ENCODE measurements at places on chromosomes 11 and 22. TPM values are rescaled to one million over a fixed set of nuclear protein-coding genes. Genes with fewer than 3 reads are reported as not detected.

The KCNJ5 gene
- not detected for total RNA-seq

The ELP4 gene
- total RNA-seq, result 14.3 TPM

The MRGPRD gene
- not detected for total RNA-seq

The GRM5 gene
- total RNA-seq, result 0.05 TPM

The TMEM132A gene
- total RNA-seq, result 163 TPM

The MS4A4E gene
- not detected for total RNA-seq

The GP1BB gene
- total RNA-seq, result 1.8 TPM

The OR6M1 gene
- total RNA-seq, result not detected

The CRY2 gene
- 15.6 TPM for total RNA-seq

The PRR5L gene
- 23.2 TPM for total RNA-seq

The CAPN1 gene
- total RNA-seq, result 180 TPM

The SLC5A4 gene
- total RNA-seq, result not detected

The OR51E2 gene
- 0.59 TPM for total RNA-seq

The IGSF9B gene
- under 0.01 TPM for total RNA-seq

The C11orf91 gene
- total RNA-seq, result not detected

The C11orf97 gene
- not detected for total RNA-seq

The KRTAP5-1 gene
- total RNA-seq, result not detected

The ARHGAP20 gene
- 4.5 TPM for total RNA-seq

The ZNF280B gene
- total RNA-seq, result 2.2 TPM

The TECTA gene
- under 0.01 TPM for total RNA-seq

The HOATZ gene
- total RNA-seq, result not detected

The KBTBD4 gene
- 17.6 TPM for total RNA-seq

The ANO5 gene
- total RNA-seq, result not detected

The SHISA8 gene
- total RNA-seq, result not detected

The LGALS12 gene
- not detected for total RNA-seq

The OR52E6 gene
- total RNA-seq, result not detected

The KRTAP5-7 gene
- total RNA-seq, result not detected

The ADAMTS15 gene
- total RNA-seq, result 1.8 TPM

The MMP3 gene
- total RNA-seq, result 10.7 TPM

The SPDYC gene
- total RNA-seq, result not detected

The IL17RA gene
- 5.4 TPM for total RNA-seq

The TIGD3 gene
- 0.30 TPM for total RNA-seq

The SCGB1C1 gene
- not detected for total RNA-seq

The FAM180B gene
- not detected for total RNA-seq

The OR8G5 gene
- total RNA-seq, result not detected

The MMP26 gene
- not detected for total RNA-seq

The NCF4 gene
- total RNA-seq, result not detected
